Stimulated activated CD4-positive, alpha-beta T cell treated with anti-CD3 and anti-CD28 coated beads, Interleukin-1b, Interleukin-23, amount 100 ng/mL, for 4 hours (primary cell): ENCODE measurements at places on chromosomes 3 and 15.

GRCh38 chr3:121835465-121835801, 424 bp downstream of the EAF2 start:
- DNase-seq, result no peak

DNA sequence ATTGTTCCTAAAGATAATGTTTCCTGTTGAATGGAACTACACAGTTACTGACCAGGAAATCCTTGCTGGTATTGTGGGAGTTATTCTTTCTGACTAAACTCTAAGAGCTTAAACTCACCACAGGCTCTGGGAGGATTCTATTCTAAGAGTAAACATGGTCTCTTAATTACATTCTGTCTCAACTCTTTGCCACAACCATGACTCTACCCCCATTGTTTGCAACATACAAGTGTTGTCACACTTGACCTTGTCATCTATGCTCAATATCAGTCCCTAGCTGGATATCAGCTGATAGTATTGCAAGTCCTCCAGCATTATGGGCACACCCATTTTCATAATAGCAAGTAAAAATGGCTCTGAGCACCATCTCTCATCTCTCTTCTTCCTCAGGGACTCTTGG, 29.6 kb upstream of the SECISBP2L start:
- no peak for DNase-seq

- DNase-seq, result no peak
Observed at GRCh38 chr3:10627884-10628572, 122.6 kb upstream of the ATP2B2 start.

GRCh38 chr3:35800960-35801459, 161.7 kb downstream of the ARPP21 start:
- no peak for DNase-seq

GRCh38 chr3:12484983-12485327, 675 bp downstream of the TSEN2 start:
- no peak for DNase-seq

DNA sequence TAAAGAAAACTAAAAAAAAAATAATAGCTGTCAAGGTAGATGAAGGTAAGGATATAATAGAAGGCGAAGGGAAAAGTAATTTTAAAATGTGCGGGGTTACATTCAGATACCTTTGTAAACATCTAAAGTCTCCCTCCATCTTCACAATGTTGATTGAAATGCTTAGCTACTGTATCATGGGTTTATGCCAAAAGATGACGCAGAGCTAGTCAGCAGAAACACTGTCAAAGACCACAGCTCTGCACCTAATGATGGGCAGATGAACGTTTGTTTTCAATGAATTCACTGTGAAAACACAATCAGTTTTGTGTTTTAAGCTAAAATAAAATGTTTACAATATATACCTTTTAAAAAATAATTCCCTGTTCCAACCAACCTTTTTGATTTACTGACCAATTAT, 61.2 kb downstream of the RFTN1 start:
- DNase-seq, result no peak

DNA sequence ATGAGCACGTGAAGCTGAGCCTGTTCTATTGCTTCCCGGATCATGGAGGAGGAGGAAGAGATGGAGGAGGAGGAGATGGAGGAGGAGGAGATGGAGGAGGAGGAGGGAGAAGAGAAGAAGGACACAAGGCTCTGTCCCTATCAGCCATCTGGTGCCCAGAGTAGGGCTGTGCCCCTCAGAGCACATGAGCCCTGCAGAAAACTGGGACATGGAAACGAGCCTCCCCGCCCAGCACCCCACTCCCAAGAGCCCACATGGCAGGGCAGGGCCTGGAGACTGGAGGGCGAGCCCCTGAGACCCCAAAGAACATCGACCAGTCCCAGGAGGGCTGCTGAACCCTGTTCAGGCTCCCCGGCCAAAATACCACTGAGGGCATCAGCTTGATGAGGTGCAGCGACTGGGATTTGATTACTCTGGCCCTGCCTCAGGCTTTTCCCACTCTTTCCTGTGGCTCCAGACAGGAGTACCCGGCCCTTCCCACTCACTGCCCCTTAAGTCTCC, 285.6 kb downstream of the UACA start:
- no peak for DNase-seq

DNA sequence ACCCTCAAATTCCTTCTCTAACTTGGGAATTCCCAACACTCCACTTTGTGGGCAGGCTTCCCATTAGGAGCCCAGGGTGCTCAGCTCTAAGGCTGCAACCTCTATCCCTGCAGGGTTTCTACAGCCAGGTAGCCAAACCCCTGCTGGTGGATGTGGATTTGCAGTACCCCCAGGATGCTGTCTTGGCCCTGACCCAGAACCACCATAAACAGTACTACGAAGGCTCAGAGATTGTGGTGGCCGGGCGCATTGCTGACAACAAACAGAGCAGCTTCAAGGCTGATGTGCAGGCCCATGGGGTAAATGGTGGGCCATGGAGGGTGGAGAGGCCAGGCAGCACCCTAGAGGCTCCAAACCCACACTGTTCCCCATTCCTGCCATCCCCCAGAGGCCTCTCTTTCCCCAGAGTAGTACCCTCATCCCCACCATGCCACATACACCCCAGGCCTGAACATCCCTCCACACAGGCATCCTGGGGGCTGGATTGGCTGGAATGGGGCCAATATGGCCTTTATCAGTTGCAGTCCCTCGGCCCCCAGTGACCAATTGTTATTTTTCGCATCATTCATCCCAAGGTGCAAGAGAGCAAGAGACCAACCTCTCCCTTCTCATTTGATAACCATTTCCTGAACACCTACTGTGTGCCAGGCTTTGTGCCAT, 7.7 kb downstream of the ITIH1 start:
- no peak for DNase-seq

DNA sequence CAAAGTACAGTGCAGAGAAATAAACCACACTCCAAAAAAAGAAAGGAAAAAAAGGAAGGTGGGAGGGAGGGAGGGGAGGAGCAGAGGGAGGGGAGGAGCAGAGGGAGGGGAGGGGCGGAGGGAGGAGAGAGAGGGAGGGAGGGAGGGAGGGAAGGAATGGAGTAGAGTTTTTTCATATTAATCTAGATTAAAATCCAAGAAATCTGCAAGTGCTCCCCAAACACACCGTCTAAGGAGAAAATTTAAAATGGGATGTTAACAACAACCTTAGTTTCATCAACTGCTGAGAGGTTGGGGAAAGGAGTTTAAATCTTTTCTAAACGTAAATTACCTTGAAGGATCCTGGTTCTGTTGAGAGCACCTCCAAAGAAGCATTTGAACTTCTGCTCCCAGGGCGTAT, 6.6 kb downstream of the FSIP1 start:
- DNase-seq, result no peak

DNA sequence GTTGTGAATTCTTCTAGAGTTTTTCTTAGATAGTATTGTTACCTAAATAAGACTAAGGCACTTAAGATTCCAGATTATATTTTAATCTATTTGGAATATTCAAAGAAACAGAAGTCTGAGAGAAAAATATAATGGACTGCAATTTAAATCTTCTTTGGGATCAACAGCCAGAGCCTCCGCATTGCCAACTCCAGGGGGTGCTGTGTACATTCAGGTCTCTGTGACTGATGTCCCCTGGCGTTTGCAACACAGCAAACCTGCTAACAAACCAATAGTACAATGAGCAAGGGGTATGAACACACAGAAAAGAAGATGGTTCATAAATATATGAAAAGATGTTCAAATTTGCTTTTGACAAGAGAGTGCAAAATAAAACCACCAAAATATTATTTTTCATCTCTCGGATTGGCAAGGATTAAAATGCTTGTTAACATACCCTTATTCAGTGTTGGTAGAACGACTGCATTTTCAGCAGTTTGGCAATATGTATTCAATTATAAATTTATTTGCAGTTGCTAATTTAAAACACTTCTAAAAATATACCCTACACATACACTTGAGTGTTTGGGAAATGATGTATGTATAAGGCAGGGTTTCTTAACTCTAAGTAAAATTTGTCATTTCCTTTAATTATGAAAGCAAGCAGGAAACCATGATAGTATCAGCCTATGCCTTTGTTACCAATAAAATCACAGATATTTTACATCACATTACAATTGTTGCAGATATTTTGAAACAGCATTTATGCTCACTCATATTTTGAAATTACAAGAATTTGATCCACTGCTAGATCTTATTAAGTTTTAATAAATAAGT, 16.1 kb upstream of the TM4SF1 start:
- no peak for DNase-seq

GRCh38 chr15:73763931-73764330, 10.8 kb upstream of the INSYN1 start:
- no peak for DNase-seq

GRCh38 chr3:171347301-171348039, 112.7 kb downstream of the TNIK start:
- DNase-seq, result no peak

GRCh38 chr3:46091046-46091445, 63.8 kb upstream of the XCR1 start:
- DNase-seq, result no peak

DNA sequence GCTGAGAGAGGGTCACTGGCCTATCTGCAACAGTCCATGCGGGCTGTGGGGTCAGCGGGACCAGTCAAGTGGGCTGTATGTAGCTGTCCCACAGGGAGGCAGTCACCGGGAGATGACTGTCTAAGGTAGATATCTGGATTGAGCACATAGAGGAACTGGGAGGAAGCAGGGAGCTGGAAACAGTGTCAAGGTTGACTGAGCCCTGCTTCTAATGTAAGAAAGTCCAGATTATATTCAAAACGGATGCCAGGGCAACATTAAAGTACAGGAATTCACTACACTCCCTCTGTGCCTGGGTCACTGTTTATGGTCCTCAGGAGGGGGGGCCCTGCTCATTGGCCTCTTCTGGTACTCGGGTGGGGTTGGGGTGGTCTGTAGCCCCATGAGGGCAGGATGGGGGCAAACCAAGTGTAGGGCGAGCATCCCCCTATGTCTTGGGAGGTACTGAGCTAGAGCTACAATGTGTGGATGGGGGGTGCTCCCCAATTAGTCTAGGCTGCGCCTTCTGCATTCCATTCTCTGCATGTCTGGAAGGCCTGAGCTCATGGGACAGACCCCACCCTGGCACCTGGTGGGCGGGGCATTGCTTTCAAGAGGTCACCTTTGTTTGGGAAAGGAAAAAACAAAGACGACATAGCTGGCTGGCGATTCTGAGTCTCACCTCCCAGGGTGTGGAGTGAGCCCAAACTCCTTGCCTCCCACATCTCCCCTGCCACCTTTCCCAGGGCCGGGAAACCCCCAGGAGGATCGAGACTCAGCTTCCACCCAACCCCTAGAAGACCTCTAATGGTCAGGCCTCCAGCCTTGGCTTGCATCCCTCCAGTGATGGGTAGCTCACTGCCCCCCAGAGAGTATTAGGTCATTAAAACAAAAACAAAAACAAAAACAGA, 45.1 kb upstream of the C15orf39 start:
- no peak for DNase-seq

DNA sequence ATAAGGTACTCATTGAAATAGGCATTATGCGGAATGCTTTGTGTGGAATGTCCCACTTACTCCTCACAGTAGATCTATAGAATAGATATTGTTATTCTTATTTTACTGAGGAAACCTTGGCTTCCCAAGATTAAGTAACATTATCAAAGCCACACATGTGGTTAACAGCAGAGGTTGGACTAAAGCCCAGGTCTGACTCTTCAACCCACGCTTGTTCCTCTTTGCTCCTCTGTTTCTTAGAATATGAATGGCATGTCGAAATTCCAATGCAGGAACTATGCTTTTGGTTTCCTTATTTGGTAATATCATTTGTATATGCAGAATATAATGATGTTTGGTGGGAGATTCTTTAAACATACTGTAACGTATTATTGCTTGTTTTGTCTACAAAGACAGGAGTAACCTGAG, 818.8 kb upstream of the LMCD1 start:
- no peak for DNase-seq

- DNase-seq, result peak; percentile 28
Observed at GRCh38 chr3:45677033-45677446, 12.2 kb upstream of the SACM1L start.

GRCh38 chr15:57611938-57612337, 20.2 kb downstream of the MYZAP start:
- no peak for DNase-seq

DNA sequence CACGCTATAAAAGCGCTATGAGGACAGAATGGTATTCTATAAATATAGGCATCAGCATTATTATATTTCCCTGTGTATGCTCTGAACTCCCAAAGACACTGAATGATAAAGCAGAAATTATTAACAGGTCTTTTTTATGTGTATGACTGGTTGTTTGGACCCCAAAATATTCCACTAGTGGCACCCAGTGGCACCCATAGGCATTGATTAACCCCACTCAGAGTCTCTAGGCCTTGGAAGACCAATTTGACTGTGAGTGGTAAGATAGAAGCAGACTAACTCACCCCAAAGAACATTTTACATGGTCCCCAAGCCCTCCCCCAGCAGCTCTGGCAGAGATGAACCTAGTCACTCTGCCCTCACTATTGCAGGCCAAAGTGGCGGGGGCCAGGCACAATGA, 45.4 kb upstream of the UBE2E1 start:
- no peak for DNase-seq
